ENCODE measurements at places on chromosomes 11 and 22.

- DNase-seq, result no peak
Measured at GRCh38 chr22:27803841-27804415, 2.4 kb upstream of the MN1 start.

- peak; percentile 48 for DNase-seq
Measured at GRCh38 chr11:72591785-72592502, 82.3 kb downstream of the PDE2A start.

- DNase-seq, result no peak
Measured at GRCh38 chr11:117941163-117941707, 12.0 kb upstream of the TMPRSS13 start.

GRCh38 chr11:1453611-1454034 lies 33.0 kb downstream of the MOB2 start:
- DNase-seq, result peak; percentile 49
